Fibroblast of skin of back (primary cell): ENCODE measurements at places on chromosomes 1 and 21.
A peak's percentile ranks its signal among the peaks of the same experiment; 100 is the strongest.

GRCh38 chr1:242524571-242525359 lies at the start of gene PLD5:
Gene PLD5, minus strand, starts transcription at chr1:242524697.
- no peak for DNase-seq

- no peak for DNase-seq
Measured at GRCh38 chr1:234768171-234768568, 158.2 kb upstream of the IRF2BP2 start.

DNA sequence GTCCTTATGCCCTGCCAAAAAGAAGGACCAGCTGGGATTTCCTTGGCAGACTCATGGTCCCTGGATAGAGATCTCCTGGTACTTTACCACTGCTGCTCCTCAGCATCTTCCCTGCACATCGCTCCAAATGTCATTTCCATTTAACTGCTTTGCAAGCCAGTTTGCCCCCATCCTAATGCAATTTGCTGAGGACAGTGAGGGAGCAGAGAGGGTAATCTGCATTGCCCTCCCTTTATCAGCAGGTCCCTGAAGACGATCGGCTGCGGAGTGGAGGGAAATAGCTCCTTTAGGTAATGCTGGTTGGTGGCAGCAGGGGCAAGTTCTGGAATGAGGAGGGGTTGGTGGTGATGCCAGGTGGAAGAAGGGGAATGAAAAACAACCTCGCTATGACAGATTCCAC lies 2.7 kb downstream of the PLXNA2 start:
- no peak for DNase-seq

DNA sequence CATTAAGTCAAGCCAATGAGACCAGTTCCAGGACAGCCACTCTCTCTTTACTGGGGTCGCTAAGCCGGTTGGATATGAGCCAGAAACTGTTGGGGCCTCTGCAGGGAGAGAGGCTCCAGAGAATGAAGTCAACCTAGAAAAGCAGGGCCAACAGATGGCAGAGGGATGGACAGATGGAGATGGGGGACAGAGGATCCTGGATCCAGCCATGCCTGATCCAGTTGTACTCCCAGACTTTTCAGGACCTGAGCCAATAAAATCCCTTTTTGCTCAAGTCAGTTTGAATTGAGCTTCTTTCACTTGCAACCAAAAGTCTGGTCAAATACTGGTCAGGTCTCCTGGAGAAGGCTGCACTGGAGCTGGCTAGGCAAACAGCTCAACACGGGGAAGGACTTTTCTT lies 2.2 kb downstream of the DHCR24 start:
- DNase-seq, result no peak

DNA sequence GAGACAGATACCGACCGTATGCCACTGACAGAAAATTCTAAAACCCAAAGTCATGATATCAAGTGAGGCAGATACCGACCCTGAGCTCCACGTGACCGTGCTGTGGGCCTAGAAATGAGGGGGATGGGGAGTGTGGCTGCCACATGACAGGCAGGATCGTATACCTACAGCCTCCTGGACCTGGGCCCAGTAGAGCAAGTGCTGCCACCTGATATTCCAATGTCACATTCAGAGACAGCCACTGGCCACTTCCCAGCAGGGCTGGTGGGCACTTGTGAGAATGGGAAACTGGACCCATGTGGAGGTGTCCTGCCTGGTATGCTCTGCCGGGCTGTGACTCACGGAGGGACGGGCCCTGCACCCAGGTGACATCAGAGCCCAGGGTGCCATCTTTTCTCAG lies 44.6 kb upstream of the CLDN14 start:
- no peak for DNase-seq

- no peak for DNase-seq
Measured at GRCh38 chr1:180153032-180153431, 1.6 kb upstream of the QSOX1 start.

DNA sequence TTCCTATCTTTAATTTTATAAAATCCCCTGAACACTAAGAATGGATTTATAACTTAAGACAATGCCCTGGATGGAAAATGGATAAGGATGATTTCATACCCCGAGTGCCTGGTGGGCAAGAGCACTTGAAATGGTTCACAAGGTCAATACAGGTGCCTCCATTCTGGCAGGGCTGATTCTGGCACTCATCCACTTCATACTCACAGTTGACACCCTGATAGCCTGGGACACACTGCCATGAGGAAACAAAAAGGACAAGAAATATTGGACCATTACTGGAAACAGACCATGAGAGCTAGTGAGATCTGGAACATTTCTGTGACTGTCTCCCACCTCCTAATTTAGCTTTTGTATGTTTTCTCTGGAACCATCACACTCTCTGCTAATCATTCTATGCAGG lies 39.1 kb upstream of the ADAM30 start:
- DNase-seq, result no peak

GRCh38 chr1:240508201-240508600 lies 103.8 kb downstream of the GREM2 start:
- DNase-seq, result no peak

DNA sequence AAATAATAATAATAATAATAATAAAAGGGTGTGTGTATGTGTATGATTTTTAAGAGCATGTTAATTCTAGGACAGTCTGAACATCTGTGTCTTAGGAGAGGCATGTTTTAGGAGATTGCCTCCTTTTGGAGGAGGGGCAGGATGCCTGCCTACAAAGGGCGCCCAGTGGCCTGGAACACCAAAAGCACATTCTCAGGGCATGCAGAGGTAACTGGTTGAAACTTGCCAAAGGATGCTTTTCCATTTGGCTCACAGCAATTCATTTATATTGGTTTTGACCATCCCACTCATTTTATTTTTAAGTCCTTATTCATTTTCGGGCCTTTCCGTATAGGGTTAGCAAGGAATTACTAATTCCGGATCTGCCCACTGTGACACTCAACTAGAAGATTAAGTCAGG lies 21.1 kb upstream of the LAMC2 start:
- DNase-seq, result no peak

DNA sequence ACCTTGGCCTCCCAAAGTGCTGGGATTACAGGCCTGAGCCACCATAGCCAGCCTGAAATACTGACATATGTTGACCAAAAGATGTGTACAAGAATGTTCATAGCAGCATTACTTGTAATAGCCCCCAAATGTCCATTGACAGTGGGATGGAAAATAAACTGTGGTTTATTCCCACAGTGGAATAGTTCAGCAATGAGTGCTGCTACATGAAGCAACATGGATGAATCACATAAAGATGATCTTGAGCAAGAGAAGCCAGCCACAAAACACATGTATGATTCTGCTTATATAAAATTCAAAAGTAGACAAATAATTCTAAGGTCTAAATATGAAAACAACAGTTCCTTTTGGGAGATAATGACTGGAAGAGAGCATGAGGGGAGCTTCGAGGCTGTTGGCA lies 9.1 kb upstream of the CREG1 start:
- DNase-seq, result no peak

GRCh38 chr1:117013309-117013858 lies 11.8 kb downstream of the CD101 start:
- no peak for DNase-seq

GRCh38 chr1:206734499-206735142 lies 36.0 kb upstream of the IL19 start:
- DNase-seq, result no peak

GRCh38 chr1:9193233-9193625 lies 41.3 kb upstream of the H6PD start:
- DNase-seq, result no peak

DNA sequence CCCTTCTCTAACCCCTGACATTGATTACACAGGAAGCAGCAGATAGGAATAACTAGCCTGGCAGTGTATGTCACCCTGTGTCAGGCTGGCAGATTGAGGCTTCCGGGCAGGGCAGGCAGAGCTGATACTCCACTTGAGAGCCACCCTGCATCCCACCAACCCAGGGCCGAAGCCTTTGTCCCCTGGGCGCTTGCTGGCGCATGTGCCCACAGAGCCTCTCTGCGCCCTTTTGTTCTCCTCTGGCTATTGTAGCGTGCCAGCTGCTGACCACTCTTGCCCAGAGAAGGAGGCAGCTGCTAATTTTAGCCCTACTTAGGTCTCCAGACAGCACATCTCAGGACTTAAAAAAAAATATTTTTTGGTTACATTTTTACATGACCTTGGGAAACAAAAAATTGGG lies 304.9 kb downstream of the HHAT start:
- no peak for DNase-seq

DNA sequence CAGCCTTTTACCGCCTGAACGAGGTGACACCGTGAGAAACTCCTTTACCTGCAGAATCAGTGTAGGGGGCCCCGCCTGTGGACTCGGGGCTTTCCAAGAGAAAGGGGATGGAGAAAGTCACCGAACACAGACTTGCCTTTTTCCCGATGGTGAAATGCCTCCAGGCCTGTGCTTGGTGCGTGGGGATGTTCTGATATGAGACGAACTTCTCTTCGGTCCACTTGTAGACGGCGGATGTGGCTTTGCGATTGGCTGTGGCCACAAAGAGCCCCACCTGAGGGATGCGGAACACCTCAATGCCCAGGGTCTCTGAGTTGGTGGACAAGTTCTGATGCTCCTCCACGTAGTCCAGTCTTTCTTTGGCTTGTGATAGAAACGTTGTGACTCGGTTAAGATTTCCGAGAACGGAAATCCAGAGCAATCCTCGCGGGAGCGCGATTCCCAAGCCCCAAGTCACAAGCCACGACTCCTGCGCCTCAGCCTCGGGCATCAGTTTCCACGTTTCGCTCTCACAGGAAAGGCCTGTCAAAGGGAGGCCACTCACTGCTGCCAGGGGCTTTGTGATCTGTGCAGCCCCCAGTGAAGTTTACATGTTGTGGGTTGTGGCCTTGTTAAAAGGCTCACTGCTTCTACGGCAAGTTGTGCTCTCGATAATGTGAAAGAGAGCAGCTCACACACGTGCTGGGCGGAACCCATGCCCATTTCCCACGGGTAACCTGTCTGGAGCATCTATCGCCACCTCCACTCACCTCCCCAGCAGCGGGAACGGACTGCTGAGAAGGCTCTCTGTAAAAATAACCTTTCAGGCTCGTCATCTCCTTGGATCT lies 12.6 kb downstream of the KRTAP10-1 start:
- DNase-seq, result no peak

DNA sequence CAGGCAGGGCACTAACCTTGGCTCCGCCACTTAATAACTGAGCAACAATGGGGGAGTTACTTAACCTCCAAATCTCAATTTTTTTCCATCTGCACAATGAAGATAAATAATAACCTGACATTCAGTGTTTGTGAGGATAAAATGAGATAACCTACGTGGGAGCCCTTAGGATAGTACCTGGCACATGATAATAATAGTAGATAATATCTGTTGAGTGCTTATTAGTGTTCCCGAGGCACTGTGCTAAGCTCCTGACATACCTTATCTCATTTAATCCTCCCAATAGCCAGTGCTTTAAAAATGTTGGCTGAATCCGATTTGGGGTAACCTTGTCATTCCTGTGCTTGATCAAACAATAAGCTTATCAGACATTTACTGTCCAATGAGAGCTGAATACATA lies 128.7 kb upstream of the UBE2U start:
- DNase-seq, result no peak

DNA sequence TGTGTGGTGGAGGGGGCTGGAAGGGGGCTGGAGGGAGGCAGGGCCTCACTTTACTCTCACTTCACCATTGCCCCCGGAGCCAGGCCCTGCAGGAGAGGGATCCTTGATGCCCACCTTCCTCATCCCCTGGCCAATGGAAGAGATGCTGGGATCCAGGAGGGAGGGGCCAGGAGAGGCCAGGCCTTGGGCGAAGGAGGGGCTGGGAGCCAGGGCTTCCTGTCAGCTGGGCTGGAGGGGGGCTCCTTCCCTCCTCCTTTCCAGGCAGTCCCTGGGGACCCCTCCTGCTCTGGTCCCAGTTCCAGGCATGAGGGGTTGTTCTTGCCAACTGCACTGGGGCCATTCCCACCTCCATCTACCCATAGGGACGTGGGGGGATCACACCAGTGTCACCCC lies 5.7 kb downstream of the AHDC1 start:
- DNase-seq, result peak; percentile 64

DNA sequence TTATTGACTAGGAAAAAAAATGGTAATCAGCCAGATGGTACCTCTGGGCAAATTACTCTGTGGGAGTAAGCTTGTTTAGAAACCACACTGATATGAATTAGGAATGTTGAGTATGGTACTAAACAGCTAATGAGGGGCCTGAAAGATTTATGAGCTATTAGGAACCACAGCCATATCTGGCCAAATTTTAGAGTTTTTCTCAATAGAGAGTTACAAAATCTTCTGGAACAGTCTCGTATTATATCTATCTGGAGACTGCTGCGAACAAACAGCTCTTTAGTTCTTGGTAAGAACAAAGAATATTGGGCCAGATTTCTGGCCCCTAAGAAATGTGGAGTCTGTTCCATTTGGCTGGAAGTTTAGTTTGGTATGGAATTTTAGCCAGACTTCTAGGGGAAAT lies 4.9 kb upstream of the PODN start:
- DNase-seq, result no peak

DNA sequence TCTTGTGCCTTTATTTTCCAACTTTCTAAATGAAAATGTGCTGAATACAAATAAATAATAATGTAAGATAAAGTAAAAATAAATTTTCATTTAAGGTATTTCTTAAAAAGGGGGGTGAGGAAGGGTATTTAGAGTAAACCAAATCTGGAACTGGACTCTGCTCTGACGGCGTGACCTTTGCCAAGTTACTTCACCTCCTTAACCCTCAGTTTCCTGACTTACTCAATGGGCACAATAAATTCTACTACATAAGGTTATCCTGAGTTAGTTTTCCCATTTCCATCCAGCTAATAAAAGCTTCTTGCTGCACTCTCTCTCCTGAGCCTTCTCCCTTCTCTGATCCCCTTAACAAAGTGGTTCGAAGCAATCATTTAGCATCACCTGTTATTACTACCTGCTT lies 93.9 kb downstream of the NID1 start:
- DNase-seq, result no peak

DNA sequence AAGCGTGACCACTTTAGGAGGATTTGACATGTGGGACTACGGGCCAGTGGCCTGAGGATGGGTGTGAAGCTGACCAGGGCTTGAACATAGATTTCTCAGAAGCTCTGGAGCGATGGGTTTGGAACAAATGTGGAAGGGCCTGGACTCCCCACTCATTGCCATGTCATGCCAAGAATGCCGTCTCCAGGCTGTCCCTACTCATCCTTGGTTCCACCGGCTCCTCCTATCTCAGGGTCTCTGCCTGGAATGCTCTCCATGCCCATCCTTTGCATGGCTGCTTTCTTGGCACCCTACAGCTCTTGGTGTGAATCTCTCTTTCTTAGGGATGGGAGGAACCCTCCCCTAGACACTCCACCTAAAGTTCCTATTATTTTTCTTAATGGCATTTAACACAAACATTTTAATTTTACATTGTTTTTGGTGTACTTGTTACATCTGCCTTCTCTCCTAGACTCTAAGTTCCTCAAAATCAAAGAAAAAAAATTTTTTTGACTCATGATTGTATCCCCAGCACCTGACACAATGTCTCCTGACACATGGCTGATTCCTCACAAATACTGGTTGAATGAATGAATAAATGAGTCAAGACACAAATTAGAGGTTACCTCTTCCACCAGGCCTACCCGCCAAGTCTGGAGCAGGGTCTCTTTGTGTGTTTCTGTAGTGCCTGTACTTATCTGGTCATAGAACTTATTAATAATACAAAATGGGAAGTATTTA lies 114.5 kb downstream of the OMA1 start:
- DNase-seq, result no peak

- no peak for DNase-seq
Measured at GRCh38 chr1:180937012-180937372, 24.3 kb downstream of the KIAA1614 start.

GRCh38 chr1:110360431-110360830 lies 21.3 kb downstream of the RBM15 start:
- no peak for DNase-seq
